ENCODE measurements at places on chromosomes 6 and 20.
A peak's percentile ranks its signal among the peaks of the same experiment; 100 is the strongest.

DNA sequence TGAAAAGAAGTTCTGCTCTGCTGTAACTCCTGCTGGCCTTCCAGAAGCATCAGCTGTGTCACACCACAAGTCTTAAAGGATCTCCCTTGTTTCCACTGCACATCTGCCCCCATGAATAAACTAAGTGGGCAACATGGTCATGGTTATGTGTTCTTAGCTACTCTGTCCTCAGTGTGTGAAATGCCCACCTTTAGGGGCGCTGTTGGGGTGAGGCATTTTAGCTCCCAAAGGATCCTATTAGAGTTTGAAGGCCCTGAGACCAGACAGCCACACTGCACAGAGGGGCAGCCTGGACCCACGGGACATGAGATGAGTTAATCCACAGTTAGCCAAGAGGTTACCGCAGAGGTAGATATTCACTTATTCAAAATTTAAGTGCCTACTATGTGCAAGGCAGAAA is 294.3 kb upstream of the QKI start:
- H3K27me3 ChIP-seq, result peaks cover 25% of the 10 kb centered on the region
- H3K27ac ChIP-seq, result no peak overlapping the region
- no peak overlapping the region for H3K4me3 ChIP-seq
- no peaks in the 10 kb centered on the region for H3K4me1 ChIP-seq

GRCh38 chr6:170063851-170064602 is 226.9 kb downstream of the DLL1 start:
- DNase-seq, result no peak
- H3K4me1 ChIP-seq, result no peaks in the 10 kb centered on the region
- H3K27me3 ChIP-seq, result peaks cover 13% of the 10 kb centered on the region
- no peak overlapping the region for H3K27ac ChIP-seq

DNA sequence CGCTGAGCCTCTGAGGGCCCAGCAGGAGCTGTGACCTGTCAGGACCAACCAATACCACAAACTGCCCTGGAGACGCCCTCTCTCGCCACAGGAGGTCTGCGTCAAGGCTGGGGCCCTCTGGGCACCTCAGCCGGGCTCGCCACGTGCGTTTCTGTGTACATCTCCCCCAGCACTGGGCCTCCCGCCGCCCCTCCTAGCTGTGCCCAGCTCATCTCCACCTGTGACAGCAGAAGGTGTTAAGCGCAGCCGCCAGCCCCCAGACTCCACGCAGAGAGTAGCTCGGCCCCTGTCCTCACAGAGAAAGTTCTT is 91.4 kb downstream of the TAF4 start:
- H3K4me1 ChIP-seq, result no peaks in the 10 kb centered on the region
- H3K36me3 ChIP-seq, result peaks cover 2% of the 10 kb centered on the region
- DNase-seq, result no peak
- H3K4me3 ChIP-seq, result no peak overlapping the region
- H3K27me3 ChIP-seq, result no peaks in the 10 kb centered on the region
- H3K27ac ChIP-seq, result no peak overlapping the region

DNA sequence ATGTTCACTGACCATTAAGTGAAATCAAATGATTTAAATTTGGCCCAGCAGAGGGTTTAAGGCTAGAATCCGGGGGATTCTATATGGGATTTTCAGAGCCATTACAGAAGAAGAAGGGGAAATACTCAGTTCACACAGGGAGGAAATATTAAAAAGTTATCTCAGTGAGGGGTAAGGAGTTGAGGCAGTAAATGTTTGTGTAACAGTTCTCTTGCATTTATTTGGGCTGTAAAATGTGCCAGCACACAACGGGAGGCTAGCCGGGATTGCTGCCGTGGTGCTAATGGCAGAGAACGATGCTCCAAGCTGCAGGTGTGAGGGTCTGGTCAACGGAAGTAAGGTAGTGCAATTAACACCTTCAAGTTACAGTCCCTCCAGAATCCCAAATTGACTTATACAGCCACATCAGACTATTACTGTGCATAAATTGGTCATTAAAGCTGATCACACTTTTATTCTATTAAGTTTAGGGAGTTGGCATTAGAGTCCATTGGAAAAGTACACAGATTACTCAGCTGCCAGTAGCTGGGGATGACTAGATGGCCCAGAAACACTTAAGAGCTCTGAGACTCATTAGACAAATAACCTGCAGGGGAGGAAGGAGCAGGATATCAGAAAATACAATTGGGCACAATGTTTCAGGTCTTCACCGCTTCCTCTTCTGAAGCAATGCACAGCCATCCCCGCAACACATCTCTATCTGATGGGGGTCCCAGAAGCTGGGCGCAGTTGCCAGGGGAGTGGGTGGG is 31.3 kb downstream of the PPP1R3G start:
- H3K27ac ChIP-seq, result no peak overlapping the region
- H3K36me3 ChIP-seq, result peaks cover 2% of the 10 kb centered on the region
- DNase-seq, result no peak
- H3K4me3 ChIP-seq, result no peak overlapping the region

DNA sequence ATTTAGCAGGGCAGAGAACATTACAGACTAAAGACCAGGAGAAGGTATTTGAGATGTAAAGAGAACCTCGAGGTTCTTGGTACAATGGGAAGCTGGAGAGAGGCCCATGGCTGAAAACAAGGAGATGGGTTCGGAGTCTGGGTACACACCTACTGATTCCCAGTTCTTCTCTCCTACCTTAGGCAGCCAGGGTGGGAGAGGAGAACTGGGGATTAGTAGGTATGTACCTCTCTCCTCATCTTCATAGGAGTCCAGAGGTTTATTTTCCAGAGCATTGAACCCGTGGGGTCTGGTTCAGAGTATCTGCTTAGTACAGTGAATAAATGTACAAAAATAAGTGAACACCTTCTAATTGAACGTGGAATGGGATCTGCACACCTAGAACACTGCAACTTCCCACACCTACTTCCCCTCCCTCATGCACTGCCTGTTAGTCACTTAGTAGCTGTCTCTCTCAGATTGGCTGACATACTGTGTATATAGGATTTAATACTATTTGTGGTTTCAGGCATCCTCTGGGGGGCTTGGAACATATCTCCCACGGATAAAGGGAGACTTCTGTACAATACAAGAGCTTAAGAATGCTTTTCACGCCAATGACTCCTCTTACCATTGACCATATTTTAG is 23.5 kb upstream of the NUP153 start:
- H3K27ac ChIP-seq, result no peak overlapping the region
- peaks cover 1% of the 10 kb centered on the region for H3K36me3 ChIP-seq
- H3K4me3 ChIP-seq, result no peak overlapping the region
- DNase-seq, result no peak
- no peaks in the 10 kb centered on the region for H3K27me3 ChIP-seq

GRCh38 chr6:139409026-139409425 is 34.6 kb upstream of the CITED2 start:
- no peak overlapping the region for H3K4me3 ChIP-seq
- H3K4me1 ChIP-seq, result no peaks in the 10 kb centered on the region
- no peak overlapping the region for H3K27ac ChIP-seq
- no peaks in the 10 kb centered on the region for H3K27me3 ChIP-seq
- no peak for DNase-seq
- no peaks in the 10 kb centered on the region for H3K36me3 ChIP-seq

DNA sequence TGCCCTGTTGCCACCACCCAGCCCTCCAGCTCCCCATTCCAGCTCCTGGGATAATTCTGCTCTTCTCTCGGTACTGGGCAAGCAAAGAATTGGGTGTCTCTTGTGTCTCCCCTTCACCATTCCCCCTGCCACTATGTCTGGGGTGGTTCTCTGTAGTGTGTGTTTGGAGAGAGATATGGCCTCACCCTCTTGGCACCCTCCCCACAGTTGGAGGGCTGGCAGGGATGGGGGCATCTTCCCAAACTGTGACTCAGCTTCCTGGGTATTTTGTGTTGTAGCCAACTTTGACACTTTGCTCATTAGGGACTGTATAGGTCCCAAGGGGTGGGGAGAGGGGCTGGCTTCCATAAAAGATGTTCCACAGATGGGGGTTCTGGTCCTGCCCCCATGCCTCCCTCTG is 1.7 kb downstream of the TNXB start:
- H3K36me3 ChIP-seq, result peaks cover 1% of the 10 kb centered on the region
- H3K27ac ChIP-seq, result peak overlapping the region; percentile 15
- DNase-seq, result no peak
- peak overlapping the region; percentile 16 for H3K4me3 ChIP-seq
- peaks cover 64% of the 10 kb centered on the region for H3K27me3 ChIP-seq

DNA sequence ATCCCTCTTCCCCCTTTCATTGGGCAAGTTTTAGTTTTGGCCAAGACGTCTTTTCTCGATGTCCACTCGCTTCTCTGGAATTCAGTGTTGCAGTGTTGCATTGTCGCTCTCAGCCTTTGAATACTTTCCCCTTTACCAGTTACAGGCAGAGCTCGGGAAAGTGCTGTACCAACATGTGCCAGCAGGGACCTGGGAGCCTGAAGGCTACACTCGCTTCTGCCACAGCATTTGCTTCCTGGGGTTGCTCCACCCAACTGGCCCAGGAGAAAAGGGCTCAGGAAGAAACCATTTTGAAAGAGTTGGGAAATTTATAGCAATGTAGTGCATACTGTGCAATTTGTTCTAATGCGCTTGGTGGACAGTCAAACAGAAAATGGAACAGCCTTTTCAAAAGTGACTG is 78.6 kb downstream of the LINC00237 start:
- H3K4me1 ChIP-seq, result no peaks in the 10 kb centered on the region
- H3K27me3 ChIP-seq, result peaks cover 49% of the 10 kb centered on the region
- H3K4me3 ChIP-seq, result no peak overlapping the region
- H3K36me3 ChIP-seq, result no peaks in the 10 kb centered on the region
- no peak for DNase-seq

- no peak overlapping the region for H3K27ac ChIP-seq
- no peak overlapping the region for H3K4me3 ChIP-seq
- no peaks in the 10 kb centered on the region for H3K36me3 ChIP-seq
- no peaks in the 10 kb centered on the region for H3K4me1 ChIP-seq
- no peaks in the 10 kb centered on the region for H3K27me3 ChIP-seq
Measured at GRCh38 chr6:133040094-133040802, 200.9 kb upstream of the EYA4 start.
